ENCODE measurements at places on chromosomes 13 and 19.

GRCh38 chr13:97359181-97360057, 74.5 kb upstream of the RAP2A start:
- peak; percentile 53 for DNase-seq

DNA sequence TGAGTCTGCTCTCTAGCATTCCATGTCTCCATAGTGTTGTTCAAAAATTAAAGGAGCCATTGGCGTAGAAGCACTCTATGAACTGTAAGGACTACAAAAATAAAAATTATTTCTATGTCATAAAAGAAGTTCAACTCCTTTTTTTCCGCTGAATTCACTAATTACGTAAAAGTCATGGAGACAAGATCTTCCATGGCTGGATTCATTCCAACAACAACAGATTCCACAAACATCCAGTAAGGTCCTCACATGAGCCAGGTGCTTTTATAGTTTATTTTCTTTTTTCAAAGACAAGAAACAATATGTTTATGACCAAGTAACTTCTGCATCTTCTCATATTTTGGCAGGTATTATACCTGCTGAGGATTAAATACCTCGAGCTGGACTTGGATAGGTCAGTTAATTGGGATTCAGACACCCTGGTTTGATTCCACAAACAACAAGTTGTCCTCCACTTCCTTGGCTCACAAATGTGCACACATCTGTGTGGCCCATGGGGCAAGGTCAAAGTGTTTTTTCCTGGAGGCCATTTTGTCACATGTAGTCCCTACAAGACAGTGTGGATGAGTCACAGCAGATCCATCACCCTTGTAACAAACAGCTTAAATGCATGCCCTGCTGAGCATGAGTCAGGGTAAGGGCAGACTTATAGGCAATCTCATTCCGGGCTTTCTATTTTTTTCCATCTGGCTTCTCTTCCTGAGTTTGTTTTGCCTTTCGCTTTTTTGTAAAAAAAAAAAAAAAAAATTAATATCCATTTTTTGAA, 475.6 kb downstream of the COG6 start:
- DNase-seq: no peak

DNA sequence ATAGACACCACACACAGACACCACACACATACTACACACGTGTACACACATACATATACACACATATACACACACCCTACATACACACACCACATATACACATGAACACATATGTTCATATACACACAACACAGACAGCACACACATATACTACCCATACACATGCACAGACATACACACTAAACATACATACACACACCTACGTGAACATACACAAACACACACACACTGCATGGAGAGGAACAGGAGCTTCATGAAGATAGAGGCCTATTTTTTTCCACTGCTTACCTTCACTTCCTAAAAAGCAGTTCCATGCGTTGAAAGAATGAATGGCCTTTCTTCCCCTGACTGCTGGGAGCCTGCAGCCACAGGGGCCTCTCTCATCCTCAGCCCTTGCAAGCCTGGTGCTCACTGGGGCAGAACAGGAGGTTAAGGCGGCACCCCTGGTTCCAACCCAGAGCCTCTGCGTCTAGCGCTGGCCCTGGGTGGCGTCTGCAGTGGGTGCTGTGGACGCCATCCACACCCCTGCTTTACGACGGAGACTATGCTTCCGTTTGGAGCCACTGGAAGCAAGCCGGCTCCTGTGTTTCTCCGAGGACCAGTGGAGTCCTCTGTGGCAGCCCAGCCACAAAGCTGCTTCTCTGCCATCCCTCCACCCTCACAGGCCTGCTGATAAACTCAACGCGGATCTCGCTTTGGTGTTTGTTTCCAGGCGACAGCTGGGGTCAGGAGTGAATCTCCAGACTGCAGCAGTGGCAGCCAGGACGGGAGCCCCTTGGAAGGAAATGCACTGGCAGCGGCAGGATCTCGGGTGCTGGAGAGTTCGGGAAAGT, 1.9 kb upstream of the RASA3 start:
- DNase-seq: no peak

- DNase-seq: peak; percentile 46
These were observed 970.5 kb downstream of the UQCRFS1 start for GRCh38 chr19:28242317-28242927.

GRCh38 chr13:42021851-42022250, 26.6 kb upstream of the DGKH start:
- no peak for DNase-seq

- DNase-seq: no peak
These were observed 26.9 kb downstream of the SIPA1L3 start for GRCh38 chr19:37933937-37934358.
